ENCODE measurements at places on chromosomes 12 and 14.

DNA sequence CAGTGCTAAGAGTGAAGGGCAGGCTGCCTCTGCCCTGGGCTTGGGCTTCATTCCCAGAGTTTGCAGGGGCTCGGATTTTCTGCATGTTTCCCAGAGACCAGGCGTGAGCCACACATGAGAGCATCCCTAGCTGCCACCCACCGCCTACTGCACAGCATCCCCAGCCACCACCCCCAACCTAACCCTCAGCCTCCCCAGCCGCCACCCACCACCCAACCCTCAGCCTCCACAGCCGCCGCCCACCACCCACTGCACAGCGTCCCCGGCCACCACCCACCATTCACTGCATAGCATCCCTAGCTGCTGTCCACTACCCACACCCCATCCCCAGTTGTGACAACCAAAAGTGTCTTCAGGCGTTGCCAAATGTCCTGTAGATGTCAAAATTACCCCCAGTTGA lies 22.6 kb downstream of the FGF6 start:
- DNase-seq, result no peak

GRCh38 chr12:52949413-52950331 lies 754 bp downstream of the KRT18 start:
- DNase-seq, result no peak

GRCh38 chr12:132578826-132579225 lies 31.6 kb downstream of the LRCOL1 start:
- no peak for DNase-seq

DNA sequence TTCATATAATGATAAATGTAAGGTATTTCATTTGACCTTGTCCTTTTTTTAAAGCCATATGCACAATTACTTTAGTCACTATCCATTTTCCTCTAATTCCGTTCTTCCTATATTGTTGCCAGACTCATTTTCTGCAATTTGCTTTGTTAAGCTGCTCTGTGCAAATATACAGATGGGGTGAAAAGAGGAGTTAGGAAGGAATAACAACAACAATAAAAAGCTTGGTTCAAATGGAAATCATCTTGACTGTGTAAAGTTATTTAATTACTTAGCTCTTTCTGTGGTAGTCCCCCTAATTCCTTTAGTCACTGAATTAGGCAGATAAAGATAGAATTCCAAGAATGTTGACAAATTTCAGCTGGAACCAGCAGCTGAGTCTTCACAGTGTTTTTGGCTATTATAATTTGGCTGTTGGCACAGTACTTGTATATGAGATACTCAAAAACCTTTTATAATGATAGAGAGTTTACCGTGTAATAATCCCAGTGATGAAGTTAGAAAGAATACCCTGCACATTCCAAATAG lies 838.0 kb downstream of the RPS29 start:
- no peak for DNase-seq

- no peak for DNase-seq
Measured at GRCh38 chr12:8685051-8685450, 12.7 kb upstream of the RIMKLB start.

- DNase-seq, result no peak
Measured at GRCh38 chr12:42823679-42824078, 234.1 kb upstream of the PRICKLE1 start.

- no peak for DNase-seq
Measured at GRCh38 chr14:68688872-68689371, 103.9 kb downstream of the ZFP36L1 start.

GRCh38 chr12:67592228-67593011 lies 56.1 kb upstream of the DYRK2 start:
- DNase-seq, result no peak

GRCh38 chr12:21773263-21773741 lies 1.2 kb downstream of the KCNJ8 start:
- no peak for DNase-seq

DNA sequence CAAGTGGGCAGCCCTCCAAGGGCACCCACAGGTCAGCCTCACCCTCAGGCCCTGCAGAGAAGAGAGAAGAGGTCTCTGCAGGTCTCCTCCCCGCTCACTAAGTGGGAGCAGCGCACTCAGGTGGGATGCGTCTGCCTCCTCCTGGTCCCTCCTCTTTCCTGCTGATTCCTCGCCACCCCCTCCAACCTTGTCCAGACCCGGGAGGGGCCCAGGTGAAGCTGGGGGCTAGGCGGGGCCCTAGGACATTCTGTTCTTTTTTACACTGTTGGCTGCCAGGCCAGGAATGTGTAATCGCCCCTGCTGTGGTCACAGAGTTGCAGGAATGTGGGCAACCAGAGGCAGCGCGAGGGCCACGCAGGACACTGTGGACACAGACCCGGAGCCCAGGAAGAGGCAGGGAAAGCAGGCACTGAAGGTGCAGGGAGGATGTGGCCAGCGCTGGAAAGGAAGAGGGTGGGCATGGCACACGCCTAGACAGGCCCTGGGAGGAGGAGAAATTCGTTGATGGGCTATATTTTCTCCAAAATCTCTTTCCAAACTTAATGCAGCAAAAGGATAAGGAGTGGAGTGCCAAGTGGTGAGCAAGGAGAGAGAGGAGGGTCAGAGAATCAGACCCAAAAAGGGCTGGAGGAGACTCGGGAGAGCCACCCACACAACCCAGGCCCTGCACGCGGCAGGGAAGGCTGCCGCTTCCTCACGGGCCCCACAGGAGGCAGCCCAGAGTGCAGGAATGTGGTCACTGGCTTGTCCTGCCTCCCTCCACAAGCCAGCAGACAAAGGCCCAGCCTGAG lies 911 bp upstream of the SCNN1A start:
- no peak for DNase-seq

DNA sequence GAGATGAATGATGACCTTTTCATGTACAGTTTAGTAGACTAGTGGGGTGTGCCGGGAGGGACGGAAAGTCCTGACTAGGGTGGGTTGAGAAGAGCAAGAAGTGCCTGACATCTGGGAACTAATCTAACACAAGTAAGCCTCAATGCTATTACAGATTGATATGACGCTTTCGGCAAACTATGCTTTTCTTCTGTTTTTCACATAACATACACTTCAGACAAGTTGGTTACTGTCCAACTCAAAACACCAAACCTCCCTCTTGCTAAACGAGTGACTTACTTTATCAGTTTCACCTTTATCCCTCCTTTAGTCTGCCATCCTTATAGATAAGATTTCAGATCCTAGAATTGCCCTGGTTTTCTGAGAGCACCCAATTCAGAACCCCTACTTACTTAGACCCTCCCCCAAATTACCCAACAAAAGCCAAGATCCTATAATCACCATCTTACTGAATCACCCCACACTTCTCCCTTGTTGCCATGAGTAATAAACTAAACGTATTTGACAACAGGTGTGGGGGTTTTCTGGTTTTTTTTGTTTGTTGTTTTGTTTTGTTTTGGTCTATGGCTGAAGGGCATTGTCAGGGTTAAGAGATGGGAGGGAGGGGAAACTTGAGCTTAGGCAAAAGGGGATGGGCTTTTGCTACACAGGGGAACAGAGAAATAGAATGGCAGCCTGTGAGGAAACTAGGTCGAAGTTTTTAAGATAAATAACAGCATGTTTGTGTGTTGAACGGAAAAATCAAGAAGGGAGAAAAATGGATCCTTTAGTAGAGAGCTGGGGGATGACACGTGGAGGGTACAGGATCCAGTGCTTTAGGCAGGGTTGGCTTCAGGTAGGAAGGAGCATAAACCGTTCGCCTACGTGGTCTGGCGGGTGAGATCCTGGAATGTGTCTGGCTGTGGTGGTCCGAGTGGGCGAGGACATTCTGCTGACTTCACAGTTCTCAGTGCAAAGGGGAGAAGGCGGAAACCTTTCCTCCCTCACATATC lies 6.1 kb upstream of the PSMA3 start:
- DNase-seq, result no peak

DNA sequence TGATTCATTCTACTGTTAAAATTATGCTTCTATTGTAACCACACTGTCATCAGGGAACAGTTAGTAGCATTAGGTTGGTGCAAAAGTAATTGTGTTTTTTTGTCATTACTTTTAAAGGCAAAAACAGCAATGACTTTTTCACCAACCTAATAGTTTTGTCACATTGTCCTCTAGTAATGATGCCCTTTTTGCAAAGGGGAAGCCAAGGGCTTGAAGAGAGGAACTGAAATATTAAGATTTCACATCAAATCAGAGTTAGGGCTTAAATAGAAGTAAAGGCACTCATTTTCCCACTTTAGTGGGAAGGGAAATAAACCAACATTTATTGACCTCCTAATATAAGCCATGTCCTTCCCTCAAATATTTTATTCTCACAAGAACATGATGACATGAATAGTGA lies 273.7 kb downstream of the NRXN3 start:
- DNase-seq, result no peak

GRCh38 chr14:64656986-64657385 lies 47.2 kb upstream of the PLEKHG3 start:
- DNase-seq, result no peak

DNA sequence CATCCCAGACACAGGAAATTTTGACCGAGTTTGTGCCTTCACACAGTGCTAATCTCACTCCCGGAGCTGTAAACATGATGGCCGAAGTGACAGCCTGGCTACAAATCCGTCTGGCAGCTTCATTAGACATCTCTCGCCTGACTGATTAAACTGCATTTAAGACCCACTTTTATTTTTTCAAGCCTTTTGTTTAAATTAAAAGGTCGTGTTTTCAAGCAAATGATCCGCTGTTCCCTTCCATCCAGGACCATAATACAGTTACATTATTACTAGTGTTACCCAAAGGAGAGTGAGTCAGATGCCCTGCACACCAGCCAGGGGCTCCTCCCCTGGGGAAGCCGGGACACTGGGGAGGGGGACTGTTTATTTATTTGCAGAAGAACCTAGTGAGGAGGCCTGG lies 200.2 kb downstream of the EXOC5 start:
- DNase-seq, result no peak

DNA sequence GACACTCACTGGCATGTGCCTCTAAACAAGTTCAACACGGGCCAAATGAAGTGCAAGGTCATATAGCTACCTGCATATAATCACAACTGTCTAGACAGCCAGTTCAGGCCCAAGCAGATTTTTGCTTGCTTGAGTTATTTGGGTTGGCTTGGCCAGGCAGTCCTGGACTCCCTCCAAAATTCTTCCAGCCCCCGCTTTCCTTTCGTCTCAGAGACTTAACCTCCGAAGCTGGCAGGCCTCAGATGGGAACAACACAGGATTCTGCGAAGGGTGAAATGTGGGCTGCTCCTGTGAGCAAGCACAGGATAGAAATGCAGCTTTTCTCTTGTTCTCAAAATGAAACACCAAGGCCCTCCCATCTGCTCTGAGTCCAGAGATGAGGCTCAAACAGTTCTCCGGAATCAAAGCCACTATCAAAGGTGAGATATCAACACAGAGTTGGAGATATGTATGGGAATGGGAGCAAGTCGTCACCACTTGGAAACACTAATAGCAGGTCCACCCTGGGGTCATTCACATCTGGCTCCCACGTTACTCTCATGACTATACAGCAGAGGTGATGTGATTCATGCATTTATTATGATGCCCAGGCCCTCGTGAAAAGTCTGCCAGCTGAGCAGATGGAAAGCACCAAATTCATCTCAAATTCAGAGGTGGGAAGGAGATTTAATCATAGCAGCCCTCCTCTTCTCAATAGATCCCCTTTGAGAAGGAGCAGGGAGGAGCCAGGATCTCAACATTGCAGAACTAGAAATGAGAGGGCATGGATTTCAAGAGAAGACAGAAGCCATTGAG lies 389.8 kb downstream of the NUAK1 start:
- DNase-seq, result no peak

- no peak for DNase-seq
Measured at GRCh38 chr14:36524220-36524837, 4.3 kb upstream of the NKX2-1 start.

DNA sequence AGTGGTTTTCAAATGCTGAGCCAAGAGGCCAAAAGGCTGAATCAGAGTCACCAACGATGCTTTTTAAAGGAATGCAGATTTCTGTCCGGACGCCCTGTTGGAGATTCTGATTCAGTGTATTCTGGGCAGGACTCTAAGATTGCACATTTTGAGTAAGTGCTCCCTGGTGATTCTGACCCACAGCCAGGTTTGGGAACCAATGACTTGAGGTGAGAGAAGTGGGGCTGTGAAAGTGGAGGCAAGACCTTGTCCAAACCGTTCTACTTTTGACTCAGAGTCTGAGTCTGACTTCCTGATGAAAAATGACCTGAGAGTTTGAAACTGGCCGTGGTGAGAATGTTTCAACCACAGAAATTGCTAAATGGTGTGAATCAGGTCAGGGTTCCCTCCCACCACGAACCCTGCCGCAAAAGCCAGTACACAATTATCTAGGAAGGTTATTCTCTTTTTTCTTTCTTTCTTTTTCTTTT lies 90.2 kb downstream of the NTN4 start:
- no peak for DNase-seq

DNA sequence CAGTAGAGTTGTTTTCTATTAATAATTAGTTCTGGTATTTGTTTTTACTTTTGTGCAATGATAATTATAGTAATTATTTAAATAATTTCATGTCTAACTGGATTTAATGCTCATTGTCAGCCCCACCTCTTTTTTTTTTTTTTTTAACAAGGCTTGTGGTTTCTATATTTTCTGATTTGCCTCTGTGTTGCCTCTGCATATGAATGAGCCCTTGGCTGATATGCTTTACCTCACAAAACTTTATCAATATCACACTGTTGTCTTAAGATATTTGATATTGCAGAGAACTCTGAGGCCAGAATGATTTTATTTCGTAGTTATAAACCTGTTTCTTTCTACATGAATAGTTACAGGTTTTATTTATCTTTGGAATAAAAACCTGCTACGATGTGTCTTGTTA lies 116.2 kb upstream of the ATP2B1 start:
- DNase-seq, result no peak

- DNase-seq, result no peak
Measured at GRCh38 chr14:100609331-100609870, 22.2 kb upstream of the BEGAIN start.

DNA sequence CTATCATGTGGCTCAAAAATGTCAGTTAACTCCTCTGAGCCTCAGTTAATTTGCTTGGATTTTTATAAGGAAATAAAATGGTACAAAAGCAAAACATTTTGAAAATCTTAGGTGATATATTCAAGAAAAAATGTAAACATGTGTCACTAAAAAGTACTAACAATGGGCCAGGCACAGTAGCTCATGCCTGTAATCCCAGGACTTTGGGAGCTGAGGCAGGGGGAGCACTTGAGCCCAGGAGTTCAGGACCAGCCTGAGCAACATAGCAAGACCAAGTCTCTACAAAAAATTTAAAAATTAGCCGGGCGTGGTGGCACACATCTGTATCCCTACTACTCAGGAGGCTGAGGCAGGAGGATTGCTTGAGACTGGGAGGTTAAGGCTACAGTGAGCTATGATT lies 25.7 kb downstream of the AQP6 start:
- DNase-seq, result no peak

GRCh38 chr14:93061380-93062012 lies 54.2 kb downstream of the ITPK1 start:
- DNase-seq, result no peak

GRCh38 chr12:94202245-94203180 lies 54.1 kb downstream of the PLXNC1 start:
- no peak for DNase-seq

DNA sequence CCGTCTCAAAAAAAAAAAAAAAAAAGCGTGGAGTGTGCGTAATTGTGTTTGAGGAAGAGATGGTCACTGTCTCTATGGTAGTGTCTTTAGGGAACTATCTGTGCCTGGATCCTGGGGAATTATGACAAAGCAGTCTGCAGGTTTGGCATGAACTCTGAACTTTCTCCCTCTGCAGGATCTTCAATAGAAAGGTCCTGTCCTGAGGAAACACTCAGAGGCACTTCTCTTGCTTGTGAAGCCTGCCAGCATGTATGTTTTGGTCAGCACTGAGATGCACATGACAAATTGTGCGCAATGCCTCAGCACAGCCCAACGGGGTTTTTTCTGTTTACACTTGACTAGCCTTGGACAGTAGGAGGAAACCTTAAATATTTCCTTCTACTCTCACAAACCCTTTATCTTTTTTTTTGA lies 46.6 kb downstream of the ATF7 start:
- no peak for DNase-seq

GRCh38 chr14:92951912-92952471 lies 29.0 kb downstream of the CHGA start:
- DNase-seq, result no peak
